ENCODE measurements at places on chromosomes 4 and X. TPM values are rescaled to one million over a fixed set of nuclear protein-coding genes. Genes with fewer than 3 reads are reported as not detected.

DNA sequence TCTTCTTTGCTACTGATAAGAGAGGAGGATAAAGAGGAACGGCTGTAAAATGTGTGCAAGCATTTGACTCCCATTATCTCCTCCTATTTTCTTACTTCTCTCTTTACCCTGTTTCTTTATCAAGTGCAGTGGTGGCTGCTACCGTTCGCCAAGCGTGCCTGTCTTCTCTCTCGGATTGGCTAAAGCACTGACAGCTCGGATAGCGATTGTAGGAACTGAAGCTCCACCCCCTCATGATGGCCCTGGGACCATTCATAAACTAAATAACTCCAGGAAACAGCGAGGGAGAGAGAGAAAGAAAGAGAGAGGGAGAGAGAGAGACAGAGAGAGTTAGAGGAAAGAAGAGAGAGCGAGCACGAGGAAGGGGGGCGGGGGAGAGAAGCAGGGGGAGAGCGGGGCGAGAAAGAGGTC lies 305 bp upstream of the MAB21L2 start:
- DNase-seq, result no peak

DNA sequence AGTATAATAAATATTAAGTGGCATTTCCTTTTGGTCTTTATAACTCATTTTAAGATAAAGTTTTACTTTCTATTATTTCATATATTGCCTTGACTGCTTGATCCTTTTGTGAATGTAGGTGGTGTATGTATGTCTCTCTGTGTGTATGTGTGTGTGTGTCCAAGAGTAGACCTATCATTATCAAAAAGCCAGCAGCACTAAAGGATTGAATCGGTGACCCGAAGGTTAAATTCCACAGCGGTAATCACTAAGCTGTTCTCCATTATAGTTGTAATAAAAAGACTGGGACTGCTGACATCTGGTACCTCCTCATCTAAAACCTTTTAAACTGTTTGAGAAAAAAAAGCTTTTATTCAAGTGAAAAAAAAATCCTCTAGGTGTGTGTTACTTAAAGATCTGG lies 1014.8 kb downstream of the PCDH7 start:
- DNase-seq, result no peak

DNA sequence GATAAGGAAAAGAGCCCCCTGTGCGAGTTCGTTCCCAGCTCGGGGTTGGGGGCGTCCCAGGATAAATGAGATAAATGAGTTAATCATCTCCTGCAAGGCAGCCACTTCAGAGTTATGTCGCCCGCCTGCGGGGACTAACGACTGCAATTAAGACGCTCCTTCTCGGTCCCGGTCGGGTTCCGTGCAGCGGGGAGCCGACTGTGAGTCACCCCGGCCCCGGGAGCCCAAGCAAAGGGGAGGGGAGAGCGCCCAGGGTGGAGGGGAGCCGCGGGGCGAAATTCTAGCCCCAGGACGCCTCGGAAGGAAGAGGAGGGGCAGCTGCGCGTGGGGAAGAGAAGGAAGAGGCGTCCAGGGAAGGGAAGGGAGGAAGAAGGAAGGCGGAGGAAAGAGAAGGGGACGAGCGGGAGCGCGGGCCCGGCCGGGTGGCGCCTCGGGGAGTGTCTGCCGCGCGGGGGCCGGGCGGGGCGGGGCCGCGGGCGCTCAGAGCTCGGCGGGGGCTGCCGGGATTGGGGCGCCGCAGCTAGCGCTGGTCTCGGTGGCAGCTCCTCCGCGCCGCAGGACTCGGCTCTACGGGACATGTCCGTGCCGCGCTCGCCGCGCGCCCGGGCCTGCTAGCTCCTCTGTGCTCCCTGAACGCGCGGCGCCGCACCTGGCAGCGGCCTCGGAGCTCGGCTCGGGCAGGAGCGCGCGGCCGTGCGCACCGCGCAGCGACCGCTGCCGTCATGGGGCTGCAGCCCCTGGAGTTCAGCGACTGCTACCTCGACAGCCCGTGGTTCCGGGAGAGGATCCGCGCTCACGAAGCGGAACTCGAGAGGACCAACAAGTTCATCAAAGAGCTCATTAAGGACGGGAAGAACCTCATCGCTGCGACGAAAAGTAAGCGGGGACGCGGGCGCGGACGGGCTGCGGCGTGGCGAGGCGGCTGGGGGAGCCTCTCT lies at the start of gene ARHGAP10:
Gene ARHGAP10, plus strand, starts transcription at position 509 of the 938 bp plus-strand sequence. Its CDS starts 214 bp downstream, at position 723.
- DNase-seq, result peak; percentile 66

DNA sequence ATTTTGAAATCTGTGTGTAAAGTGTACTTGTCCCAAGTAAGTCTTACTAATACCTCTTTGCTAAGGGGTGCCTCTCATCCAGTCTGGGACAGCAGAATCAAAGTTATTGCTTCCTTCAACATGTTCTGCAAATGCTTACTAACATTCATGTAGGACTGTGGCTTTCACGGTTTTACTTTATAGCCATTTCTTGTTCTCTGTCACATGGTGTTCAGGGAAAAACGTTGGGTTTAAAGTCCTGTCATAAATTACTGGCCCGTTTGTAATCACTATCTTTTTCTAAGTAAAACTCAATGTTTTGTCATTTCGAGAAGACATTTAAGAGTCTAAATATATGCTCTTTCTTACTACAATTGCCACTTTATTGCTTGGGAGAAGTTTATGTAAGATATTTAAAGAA lies 321.1 kb downstream of the STIM2 start:
- DNase-seq, result no peak

DNA sequence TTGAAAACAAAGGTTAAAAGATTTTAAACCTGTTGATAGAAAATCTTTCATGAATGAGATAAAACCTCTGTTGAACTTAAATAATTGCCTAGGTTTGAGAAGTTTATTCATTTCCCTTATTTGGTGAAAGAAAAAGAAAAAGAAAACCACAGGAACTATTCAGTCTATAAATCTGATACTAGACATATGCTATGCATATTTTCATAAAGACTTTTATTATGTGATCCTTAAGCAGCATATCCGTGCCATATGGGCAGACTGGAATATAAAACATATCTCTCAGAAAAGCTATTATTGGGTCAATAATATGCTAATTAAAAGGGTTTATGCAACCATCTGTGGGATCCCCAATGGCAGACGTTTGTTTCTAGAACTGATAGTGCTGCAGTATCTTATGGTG lies 178.7 kb downstream of the RASL11B start:
- no peak for DNase-seq

DNA sequence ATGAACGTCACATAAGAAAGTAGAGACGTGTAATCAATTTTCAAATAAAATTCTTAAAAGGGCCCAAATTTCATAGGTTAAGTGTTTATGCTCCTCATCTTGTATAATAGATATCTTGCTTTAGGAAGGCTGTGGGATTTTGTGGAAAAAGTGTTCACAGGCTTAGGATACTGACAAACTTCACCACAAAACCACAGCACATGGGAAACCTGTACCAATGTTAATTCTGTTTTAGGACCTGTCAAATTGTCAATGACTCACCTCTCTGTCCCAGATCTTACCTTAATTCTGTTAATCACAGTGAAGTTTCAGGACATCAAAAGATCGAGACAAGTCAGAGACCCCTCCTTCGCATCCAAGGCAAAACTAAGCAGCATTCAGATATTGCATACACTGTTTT lies 24.2 kb downstream of the FGFBP1 start:
- no peak for DNase-seq

GRCh38 chr4:158229768-158230167 lies 19.5 kb downstream of the TMEM144 start:
- no peak for DNase-seq

- DNase-seq, result no peak
These were observed 182.4 kb upstream of the LCORL start for GRCh38 chr4:18203966-18204365.

DNA sequence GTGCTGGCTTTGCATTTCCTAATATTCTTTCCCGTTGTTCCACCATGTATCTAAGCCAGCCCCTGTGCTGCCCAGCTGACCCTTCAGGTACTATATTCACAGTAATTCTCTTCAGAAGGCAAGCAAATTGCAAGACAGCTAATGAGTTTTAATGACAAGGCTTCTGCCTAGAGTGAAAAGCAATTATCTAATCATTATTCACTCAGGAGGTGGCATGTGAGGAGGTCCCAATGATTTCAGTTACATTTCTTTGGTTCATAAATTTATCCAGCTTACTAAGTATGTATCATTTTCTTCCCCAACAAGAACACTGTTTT lies 123.0 kb downstream of the RASGEF1B start:
- no peak for DNase-seq

DNA sequence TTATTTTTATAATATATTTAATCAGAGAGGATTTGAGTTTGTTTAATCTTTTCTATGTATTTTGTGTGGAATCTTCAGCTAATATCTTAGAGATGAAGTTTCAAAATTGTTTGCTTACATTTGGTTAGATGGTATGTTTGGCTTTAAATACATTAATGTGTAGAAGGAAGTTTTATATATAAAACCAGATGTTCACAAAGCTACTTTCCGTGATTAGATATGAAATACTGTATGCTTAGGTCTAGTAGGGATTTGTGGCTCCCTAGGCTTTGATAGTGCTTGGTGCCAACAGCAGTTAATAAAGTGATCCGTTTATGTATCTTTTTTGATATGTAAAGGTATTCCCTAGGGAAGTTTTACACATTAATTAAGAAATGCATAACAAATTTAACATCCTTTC lies 223.0 kb downstream of the ARHGAP10 start:
- no peak for DNase-seq

DNA sequence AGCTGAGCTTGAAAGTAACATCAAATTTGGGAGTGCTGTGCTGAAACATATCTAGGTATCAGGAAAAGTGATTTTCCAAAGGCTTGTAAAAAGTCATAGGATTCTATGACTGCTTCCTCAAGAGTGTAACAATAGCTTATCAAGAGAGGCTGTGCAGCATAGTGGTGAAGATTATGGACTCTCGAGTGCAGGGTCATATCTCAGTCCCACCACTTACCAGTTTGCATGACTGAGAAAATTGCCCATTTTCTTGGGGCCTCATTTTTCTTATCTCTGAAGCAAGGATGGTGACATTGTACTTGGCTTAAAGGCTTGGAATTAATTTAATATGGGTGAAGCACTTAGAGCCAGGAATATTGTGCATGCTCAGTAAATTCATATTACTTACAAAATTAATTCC lies 57.2 kb downstream of the AFF1 start:
- no peak for DNase-seq

DNA sequence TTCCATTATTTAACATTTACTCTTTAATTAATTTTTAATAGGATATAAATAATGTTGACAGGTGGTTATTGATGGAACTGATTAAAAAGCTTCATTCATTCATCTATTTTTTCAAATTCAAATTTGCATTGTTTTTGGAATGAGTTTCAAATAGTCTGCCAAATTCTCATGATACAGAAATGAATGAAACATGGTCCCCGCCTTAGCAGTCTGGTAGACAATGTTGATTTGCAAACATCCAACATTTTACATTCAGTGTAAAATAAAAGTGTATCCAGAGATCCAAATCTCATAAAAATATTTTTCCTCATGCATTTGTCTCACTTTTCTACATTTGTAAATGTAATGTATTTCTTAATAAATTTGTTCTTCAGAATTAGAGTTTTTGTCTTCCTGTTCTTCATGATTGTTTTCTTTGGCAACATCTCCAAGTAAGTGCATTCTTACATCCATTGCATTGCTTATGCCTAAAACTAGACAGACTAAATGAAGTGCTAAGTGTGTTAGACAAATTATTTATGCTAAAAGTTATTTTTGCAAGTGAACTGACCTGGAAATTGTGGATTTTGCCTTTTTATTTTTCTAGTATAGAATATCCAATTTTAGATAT lies 142.3 kb downstream of the PCDH18 start:
- DNase-seq, result no peak

DNA sequence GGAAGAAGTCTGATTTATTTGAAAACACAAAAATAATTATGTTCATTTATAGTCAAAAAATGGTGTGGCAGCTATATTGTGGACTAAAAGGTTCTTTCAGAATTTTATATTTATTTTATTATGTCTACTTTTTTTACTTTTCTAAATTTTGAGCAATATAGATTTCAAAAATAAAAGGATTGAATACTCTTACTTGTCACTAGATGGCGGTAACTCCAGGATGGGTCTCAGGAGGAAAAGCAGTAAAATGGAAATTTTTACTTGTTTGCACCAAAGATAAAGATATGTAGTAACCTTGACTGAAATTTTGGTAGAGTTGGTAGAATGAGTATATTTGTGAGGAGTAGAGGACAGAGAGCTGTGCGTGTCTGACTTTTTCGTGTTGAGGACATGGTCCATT lies 14.5 kb upstream of the DACH2 start:
- DNase-seq, result no peak

GRCh38 chr4:108166441-108167315 lies 2.1 kb downstream of the LEF1 start:
- DNase-seq, result peak; percentile 57

DNA sequence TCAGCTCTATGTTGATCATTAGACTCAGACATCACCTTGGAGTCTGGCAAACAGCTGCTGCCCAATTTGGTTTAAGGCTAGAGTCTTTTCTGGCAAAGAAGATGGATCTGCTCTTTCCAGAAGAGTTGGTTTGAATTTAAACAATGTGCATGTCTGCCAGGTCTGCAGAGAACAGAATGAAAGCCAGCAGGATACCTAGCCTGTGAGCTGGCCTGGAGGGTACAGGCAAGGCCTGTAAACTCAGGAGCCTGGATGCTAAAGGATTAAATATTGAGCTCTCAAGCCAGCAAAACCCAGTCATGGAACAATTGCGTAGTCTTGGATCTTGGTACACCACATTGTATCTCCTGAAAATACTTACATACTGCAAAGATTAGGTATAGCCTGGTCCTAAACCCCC lies 15.6 kb upstream of the PDLIM3 start:
- no peak for DNase-seq

GRCh38 chrX:136176399-136176825 lies 29.1 kb downstream of the FHL1 start:
- DNase-seq, result no peak

DNA sequence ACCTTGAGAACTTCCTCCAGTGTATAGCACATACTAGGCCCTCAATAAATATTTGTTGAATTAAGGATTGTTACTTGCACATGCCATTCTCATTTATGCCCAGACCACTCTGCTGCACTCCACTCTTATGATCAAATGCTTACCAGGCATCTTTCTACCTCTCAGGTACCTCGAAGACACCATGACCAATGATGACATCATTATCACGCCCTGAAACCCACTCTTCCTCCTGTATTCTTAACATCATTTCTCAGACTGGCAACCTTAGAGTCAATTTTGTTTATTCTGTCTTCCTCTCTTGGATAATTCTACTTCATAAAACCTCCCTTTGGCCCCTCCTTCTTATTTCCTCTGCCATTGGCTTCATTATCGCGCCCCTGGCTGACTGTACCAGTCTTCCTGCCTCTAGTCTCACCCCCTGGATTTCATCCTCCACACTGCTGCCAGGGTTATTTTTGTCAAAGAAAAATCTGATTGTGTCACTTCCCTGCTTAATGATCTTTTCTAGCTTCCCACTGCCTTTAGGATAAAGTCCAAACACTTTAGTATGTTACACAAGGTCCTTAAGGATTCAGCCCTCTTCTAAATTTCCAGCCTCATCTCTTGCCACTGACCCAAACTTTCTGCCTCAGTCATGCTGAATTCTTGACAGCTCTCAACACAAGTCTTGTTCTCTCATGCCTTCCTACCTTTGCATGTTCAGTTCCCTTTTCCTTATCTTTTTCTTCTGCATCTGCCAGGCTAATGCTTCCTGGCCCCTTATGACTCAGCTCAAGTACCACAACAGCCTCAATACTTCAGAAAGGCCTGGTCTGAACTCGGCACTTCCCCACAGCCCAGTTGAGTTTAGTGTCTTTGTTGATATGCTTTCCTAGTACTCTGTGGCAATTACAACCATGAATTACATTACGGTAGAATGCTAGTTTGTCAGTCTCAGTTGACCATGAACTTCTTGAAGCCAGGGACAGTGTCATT lies 45.8 kb downstream of the HDAC8 start:
- DNase-seq, result no peak

- no peak for DNase-seq
These were observed 11.2 kb upstream of the ADD1 start for GRCh38 chr4:2832309-2832980.

The LRIT3 gene
- 0.19 TPM for total RNA-seq

The ABHD18 gene
- 8.9 TPM for total RNA-seq

The ETDB gene
- total RNA-seq, result not detected

All from activated T-cell treated with anti-CD3 and anti-CD28 coated beads, Interleukin-2, amount 50 U/mL, for 4 hours (primary cell).